ENCODE measurements at places on chromosomes 6 and 20.

- no peak for DNase-seq
Measured at GRCh38 chr6:152121910-152122309, 314.4 kb downstream of the ESR1 start.

DNA sequence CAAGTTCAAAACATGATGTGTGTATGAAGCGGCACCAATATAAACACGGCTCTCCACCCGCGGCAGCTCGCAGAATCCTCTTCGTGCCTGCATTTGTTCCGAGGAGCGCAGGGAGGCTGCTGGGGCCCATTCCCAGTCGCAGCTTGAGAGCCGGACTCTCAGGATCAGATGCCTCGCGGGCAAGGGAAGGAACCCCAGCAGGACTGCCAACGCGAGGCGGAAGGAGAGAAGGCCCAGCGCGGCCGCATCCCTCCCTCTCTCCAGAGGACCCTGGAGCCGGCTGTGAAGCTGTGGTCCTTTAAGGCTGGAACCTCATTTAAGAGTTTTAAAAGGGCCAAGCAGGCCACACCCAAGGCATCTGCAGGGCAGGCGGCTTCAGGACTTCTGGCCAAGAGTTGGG is 44.2 kb upstream of the ZBP1 start:
- DNase-seq, result no peak

DNA sequence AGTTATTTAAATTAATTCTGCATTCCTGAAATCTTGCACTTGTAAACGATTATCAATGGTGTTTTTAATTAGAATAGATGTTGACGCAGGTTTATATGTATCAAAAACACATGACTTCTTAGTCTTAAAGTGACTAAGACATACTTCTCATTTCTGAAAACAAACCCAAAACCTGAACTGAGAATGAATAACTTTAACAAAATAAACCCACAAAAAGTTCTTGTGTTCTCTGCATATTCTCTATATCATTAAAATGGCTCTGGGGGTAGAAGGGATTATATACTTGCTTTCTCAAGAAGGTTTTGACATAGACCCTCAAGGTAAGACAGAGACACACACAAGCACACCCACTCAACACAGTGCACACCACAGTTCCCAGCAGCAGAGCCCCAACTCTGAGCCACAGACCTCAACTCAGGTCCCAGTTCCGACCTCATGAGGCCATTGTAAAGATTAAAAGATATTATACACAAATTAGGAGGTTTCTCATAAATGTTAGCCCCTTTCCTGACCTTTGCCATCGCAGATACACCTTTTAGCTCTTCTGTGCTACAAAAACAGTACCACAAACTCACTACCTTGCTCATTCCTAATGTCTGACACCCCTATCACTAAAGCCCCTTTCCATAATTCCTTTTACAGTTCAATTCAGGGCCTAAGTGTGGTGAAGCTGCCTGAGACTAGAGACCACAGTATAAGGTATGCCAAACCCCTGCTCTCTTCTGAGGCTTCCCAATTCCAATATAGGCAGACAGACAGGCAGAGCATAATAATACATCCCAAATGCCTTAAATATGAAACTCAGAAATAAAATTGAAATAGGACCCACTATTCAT is 267.8 kb downstream of the PTPRK start:
- no peak for DNase-seq

- DNase-seq, result no peak
Measured at GRCh38 chr20:4181956-4182945, 166.9 kb upstream of the RNF24 start.

- DNase-seq, result no peak
Measured at GRCh38 chr20:3123542-3123941, 36.1 kb downstream of the FASTKD5 start.
